ENCODE measurements at places on chromosomes 2 and 18.

GRCh38 chr18:75525331-75525730 lies 97.8 kb upstream of the SMIM21 start:
- no peak for DNase-seq

- no peak for DNase-seq
Measured at GRCh38 chr2:195520671-195521155, 136.3 kb upstream of the SLC39A10 start.

- DNase-seq = no peak
Measured at GRCh38 chr2:234512884-234513669, 16.2 kb upstream of the ARL4C start.

DNA sequence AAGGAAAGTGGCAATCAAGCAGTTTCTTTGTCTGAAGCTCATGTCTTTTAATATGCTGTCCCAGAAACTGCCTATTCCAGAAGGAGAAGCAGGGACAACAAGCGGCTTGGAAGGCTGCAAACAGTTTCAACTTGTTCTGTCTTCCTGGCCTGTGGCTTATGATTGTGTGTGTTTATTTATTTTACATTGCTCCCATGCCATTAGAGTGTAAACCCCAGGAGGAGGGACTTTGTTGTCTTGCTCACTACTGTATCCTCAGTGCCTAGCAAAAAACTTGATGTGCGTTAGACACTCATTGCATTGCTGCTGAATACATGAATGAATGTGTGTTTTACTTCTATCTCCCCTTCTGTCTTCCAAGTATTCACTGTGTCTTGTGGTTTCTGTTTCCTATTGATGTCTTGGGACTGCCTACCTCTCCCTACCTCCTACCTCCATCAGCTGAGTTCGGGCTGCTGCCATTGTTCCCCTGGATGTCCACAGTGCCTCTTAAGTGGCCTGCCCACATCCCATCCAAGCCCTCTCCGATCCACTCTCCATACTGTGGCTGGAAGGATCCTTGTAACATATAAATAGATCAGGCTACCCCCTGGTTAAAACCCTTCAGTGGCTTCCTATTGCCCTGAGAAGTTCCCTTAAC lies 261.4 kb downstream of the DYSF start:
- DNase-seq = no peak

DNA sequence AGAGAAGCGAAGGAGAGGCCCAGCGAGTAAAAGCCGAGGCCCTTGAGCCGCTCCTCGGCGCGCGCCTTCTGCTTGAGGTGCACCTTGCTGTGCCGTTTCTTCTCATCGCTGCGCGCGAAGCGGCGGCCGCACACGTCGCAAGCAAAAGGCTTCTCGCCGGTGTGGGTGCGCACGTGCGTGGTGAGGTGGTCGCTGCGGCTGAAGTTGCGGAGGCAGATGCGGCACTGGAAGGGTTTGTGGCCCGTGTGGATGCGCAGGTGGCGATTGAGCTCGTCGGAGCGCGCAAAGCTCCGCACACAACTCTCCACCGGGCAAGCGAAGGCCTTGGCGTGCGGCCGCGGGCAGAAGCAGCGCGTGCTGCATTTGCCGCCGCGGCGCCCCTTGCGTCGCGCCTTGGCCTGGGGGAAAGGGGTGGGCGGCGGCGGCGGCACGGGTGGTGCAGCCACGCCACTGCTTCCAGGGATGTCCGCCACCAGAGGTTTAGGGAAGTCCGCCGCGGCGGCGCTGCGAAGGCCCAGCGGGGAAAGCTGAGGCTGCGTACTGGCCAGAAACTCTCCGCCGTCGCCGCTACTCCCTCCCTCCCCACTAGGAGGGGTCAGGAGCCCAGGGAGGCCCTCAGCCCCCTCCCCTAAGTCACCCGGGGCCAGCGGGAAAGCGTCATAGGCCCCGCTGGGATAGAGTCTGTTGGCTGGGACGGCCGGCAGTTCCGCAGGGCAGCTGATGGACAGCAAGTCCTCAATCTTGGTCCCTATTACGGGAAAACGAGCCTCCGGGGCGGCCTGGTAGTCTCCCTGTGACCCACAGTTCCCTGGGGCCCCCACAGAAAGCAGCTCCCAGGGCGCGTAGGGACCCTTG lies 1.7 kb downstream of the EGR4 start:
- DNase-seq = no peak

DNA sequence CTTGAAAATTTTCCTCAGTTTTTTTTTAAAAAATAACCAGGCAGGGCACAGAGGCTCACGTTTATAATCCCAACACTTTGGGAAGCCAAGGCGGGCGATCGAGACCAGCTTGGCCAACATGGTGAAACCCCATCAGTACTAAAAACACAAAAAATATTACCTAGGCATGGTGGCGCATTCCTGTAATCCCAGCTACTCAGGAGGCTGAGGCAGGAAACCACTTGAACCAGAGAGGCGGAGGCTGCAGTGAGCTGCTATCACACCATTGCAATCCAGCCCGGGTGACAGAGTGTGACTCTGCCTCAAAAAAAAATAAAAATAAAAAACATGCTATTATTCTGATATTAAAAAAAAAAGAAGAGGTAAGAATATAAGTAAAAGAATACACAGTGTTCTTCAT lies 191.0 kb downstream of the ZEB2 start:
- DNase-seq = no peak

DNA sequence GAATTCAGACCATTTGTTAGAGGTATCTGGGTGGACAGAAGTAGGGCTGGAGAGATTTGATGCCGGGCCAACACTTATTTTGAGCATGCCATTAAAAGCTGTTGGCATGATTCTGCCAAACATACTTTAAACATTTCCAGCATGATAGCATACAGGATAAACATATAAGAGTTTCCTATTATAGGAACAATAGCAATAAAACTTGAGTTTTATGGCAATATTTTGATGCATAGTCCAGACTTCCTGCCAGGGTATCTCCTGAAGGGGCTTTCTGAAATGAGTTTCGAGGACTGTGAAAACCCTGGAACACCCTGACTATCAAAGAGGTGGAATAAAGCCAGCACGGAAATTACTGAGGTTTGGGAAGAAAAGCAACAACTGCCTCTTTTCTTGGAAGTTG lies 1398.0 kb upstream of the NXPH2 start:
- no peak for DNase-seq

DNA sequence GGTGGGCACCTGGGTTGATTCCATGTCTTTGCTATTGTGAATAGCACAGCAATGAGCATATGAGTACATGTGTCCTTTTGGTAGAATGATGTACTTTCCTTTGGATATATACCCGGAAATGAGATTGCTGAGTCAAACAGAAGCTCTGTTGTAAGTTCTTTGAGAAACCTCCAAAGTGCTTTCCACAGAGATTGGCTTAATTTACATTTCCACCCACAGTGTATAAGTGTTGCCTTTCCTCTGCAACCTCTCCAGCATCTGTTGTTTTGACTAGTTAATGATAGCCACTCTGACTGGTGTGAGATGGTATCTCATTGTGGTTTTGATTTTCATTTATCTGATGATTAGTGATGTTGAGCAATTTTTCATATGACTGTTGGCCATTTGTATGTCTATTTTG lies 194.8 kb downstream of the ZNF804A start:
- DNase-seq = no peak

- no peak for DNase-seq
Measured at GRCh38 chr2:120982598-120982997, 246.9 kb downstream of the GLI2 start.

DNA sequence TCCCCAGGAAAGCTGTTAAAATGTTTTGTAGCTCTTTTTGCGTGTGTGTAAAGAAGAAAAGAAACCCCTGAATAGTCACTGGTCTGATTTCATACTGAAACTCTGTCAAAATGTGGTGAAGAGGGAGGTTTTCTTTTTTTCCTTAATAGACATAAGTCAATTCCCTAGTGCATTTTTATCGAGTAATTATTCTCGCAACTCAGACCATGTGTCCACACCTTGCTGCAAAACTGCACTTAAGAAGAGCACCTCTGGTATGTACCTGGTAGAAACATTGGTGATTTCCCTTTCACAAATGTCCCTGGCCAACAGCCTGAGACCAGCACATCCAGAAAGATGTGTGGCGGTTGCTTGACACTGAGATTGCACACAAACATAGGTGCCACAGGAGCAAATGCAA lies 159.9 kb downstream of the ZNF521 start:
- DNase-seq = no peak

DNA sequence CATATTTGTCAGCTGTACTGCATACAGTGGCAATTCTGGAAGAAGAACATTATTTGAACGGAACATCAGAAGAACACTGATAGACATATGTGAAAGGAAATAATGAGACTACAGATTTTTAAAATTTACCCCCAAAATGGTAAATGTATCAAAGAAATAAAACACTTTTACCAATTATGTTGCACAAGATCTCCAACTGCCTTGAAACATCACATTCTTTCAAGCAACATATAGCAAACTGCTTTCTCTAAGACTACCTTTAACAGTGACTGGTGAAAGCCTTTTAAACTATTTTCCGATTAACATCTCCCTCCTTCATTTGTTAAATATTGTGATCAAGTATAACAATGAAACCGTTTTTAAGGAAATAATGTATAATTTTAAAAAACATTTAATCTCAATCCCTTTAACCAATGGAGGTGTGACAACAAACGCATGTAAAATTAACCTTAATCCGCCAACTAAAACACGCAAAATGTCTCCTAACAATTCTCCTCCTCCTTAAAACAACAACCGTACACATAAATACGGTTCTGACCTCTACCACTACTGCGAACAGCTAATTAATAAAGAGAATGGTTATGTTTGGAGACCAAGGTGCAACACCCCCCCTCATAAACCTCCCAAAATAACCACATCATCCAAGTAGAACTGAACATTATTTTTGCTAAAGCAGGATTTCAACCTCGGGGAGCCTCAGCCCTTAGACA lies 2.4 kb downstream of the FBXO11 start:
- no peak for DNase-seq

GRCh38 chr2:236674646-236675045 lies 105.0 kb downstream of the ACKR3 start:
- no peak for DNase-seq
